ENCODE measurements at places on chromosomes 16 and 17. TPM values are rescaled to one million over a fixed set of nuclear protein-coding genes. Genes with fewer than 3 reads are reported as not detected.

- peak; percentile 62 for ATAC-seq
Measured at GRCh38 chr16:69544088-69544487, 21.7 kb upstream of the NFAT5 start.

DNA sequence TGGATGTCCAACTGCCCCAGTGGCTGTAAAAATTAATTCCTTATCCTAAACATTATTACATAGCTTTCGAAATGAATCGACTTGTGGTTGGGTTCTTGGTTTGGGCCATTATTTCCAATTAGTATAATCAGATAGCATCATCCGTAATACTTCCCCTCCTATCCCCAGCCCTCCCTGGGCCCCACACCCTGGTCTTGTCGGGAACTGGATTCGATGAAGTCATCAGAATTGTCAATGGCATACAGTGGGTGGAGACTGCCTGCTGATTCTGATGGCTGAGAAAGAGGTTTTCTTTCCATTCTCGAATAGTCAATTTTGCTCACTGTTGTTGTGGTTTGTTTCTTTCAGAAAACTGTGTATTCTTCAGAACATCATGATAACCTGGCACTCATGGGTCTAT lies 395.1 kb downstream of the SEC14L1 start:
- peak; percentile 84 for ATAC-seq

GRCh38 chr16:7013990-7014389 lies 318.7 kb upstream of the RBFOX1 start:
- no peak for ATAC-seq

- no peak for ATAC-seq
Measured at GRCh38 chr16:59259950-59260319, 525.8 kb upstream of the GOT2 start.

GRCh38 chr17:41555105-41555887 lies 16.6 kb downstream of the KRT9 start:
- ATAC-seq: no peak

DNA sequence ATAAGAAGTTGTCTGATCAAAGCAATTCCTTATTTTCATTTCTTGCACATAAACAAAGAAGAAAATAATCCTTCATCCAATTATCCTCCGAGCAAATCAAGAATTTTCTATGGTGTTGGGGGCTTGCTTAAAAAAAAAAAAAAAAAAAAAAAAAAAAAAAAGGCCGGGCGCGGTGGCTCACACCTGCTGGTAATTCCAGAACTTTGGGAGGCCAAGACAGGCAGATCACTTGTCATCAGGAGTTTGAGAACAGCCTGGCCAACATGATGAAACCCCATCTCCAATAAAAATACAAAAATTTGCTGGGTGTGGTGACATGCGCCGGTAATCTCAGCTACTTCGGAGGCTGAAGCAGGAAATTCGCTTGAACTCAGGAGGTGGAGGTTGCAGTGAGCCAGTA lies 19.3 kb downstream of the CNP start:
- ATAC-seq: no peak

DNA sequence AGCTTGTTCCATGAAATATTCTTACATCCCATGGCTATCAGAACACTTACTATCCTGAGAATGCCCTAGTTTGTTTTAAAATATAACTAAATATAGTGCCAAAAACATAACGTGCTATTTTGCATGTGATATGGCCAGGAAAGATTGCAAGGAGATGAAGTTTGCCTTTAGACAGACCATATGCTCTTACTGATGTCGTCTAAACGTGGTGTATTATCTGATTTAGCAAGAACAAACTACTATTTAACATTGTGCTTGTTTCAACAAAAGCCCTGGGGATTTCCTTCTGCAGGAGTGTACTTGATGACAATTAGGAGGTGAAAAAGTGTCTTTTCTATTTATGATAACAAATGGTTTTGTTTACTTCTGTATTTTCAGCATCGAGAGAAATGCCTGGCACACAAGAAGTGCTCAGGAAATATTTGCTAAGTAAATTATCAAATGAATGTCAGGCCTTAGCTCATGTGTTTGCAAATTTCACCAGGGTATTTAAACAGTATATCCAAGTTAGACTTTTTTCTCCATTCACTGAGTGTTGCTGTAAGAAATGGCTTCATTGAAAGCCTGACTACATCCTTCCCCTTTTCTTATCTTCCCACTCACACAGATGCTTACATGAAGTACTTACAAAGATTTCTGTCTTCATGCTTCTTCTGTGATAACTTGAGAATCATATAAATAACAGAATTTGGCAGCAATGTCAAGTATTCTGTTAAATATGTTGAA lies 1033.6 kb downstream of the CDH8 start:
- ATAC-seq: no peak

DNA sequence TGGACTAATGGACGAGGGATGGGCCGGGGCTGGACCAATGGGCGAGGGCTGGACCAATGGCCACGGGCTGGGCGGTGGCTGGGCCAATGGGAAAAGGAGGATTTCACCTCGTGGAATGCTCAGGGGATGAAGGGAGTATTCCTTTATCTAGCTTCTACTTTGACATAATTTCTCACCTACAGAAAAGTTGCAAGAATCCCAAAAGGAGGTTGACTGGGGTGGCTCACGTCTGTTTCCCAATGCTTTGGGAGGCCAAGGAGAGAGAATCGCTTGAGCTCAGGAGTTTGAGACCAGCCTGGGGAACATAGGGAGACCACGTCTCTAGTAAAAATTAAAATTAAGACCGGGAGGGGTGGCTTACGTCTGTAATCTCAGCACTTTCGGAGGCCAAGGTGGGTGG lies 5.7 kb upstream of the FLYWCH1 start:
- ATAC-seq: no peak

DNA sequence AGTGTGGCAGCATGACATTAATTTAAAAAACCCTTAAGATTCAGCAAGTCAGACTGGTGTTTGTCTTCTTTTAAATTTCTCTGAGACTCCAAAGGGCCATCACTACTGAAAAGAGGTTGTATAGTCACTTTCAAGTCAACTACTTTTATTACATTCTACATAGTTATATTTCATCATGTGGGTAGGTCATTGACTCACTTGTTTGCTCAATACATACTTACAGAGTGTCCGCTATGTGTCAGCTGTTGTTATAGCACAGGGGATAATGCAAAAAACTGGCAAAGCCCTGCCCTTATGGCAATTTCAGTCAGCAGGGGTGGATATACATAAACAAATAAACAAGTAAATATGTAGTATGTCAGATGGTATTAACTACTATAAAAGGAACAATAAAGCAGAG lies 2.5 kb upstream of the MYH4 start:
- peak; percentile 45 for ATAC-seq

- ATAC-seq: no peak
Measured at GRCh38 chr17:22277595-22277994, 585.3 kb downstream of the KCNJ18 start.

DNA sequence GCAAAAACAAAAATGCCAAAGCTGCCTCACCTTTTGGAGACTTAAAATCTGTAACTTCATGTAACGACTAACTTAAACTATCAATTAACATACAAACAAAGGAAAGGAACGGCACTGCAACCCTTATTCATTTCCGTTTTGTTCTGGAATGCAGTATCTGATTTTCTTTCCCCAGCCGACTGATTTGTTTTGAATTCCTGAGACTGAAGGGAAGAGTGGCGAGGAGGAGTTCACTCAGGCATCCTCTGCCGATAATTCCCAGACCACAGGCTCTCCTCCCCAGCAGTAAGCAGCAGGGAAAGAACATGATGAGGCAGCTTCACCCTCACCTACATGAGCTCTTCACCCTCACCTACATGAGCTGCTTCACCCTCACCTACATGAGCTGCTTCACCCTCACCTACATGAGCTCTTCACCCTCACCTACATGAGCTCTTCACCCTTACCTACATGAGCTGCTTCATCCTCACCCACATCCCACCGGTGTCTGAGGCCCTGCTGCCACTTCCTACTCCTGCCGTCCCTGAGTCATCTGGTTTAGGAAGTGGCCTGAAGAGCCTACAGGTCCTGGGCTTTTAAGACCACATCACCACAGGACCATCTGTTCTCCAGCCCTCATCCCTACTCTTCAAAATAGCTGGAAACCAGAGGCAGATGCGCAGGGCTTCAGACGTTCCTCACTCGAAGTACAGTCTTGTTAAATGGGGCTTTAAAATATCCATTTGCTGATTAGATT lies 168.0 kb upstream of the RPH3AL start:
- ATAC-seq: peak; percentile 61

Gene LLGL2
- 2.7 TPM for total RNA-seq

Gene CACNG5
- total RNA-seq: not detected

Gene SOST
- not detected for total RNA-seq

Gene GINS3
- total RNA-seq: 5.7 TPM

Gene LIMD2
- 0.97 TPM for total RNA-seq

Measured in motor neuron (in vitro differentiated cells).